Fibroblast of villous mesenchyme (primary cell): ENCODE measurements at places on chromosomes 12 and 14.

- DNase-seq: peak; percentile 30
These were observed 903 bp downstream of the PARPBP start for GRCh38 chr12:102120886-102121285.

DNA sequence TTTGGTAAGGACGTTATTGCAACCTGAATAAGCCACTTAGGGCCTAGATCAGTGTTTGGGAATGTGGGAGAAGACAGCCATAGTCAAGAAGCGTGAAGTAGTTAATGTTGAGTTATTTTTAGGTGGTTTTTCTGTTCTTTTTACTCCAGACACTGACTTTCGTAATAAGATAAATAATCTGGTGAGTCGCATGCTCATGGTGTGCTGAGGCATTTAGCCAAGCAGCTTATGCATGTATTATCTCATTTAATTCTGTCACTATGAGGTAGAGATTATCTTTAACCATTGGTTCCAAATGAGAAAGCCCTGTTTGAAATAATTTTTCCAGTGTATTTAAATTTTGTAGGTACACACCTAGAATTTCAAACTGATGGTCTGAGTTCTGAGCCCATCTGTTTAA lies 67.3 kb downstream of the RCOR1 start:
- peak; percentile 74 for DNase-seq

DNA sequence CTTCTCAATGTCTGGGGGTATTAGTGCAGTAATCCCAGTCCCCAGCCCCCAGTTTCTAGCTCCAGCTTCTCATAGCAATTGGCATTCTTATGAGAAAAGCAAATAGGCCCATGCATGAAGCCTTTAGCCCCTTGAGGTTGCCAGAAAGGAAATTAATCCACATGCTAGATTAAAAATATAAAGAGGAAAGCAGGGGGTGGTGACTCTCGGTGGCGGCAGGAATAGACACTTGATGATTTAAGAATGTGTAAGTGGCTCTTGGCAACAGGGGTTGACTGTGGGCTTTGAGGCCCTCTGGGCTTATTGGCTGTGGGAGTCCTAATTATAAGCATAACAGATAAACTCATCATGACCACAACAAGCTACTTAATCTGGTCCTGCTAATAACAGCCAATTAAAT lies 1367.3 kb upstream of the FLRT2 start:
- no peak for DNase-seq

GRCh38 chr14:69314327-69314726 lies 54.4 kb downstream of the GALNT16 start:
- no peak for DNase-seq

DNA sequence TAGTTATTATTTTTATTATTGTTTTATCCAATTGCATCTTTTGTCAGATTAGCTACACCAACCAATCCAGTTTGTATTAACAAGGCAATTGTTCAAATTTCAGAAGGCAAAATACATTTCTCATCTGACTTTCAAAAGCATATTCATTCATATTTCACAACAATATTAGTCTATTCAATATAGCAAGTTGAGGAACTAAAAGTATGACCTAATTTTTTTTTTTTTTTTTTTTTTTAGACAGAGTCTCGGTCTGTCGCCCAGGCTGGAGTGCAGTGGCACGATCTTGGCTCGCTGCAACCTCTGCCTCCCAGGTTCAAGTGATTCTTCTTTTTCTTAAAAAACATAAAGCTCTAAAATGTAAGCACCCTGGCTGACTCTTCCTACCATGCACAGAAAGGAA lies 17.3 kb downstream of the COX14 start:
- no peak for DNase-seq

DNA sequence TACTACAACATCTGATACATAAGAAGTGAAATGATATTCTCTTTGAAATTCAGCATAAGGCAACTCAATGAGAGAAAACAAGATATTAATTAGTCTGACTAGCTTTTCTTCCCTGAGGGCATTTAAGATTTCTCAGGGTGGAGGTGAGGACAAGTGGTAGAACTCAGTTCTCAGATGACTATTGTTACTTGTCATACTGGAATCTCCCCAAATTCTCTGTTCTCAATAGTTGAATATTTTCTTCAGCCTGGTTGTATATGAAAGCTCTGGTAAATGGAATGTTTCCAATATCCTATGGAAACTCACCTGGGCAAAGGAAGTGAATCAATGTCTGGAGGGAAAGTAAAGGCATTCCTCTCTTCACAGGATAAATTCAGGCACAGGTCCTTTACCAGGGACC lies 18.2 kb upstream of the ITGA5 start:
- no peak for DNase-seq

DNA sequence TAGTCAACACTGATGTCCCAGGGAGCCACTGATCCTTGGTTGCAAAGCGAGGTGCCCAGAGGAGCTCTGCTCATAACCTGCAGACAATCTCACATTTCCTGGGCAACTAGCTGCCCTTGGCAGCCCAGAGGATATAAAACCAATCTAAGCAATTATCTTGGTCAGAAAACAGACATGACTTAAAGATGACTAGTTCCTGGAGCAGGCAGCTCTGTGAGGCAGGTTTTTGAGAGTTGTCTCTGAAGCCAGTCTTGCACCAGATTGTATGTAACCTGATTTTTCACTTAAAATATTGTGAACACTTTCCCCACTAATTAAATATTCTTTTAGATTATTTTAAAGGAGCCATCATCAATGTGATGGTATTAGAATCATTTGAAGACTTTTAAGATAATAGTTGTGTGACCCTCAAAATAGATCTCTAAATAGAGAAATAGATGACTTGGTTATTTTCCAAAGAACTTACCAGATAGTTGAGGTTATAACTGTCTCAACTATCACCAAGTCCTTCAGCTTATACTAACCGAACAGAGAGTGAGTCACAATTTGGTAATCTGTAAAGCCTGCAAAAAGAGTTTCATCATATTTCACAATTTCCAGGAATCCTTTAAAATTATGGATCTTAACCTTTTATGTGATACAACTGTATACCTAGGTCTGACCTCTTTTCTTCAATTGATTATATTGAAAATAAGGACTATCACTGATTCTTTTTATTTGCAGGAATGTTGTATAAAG lies 75.9 kb downstream of the LIN7A start:
- DNase-seq: peak; percentile 67

DNA sequence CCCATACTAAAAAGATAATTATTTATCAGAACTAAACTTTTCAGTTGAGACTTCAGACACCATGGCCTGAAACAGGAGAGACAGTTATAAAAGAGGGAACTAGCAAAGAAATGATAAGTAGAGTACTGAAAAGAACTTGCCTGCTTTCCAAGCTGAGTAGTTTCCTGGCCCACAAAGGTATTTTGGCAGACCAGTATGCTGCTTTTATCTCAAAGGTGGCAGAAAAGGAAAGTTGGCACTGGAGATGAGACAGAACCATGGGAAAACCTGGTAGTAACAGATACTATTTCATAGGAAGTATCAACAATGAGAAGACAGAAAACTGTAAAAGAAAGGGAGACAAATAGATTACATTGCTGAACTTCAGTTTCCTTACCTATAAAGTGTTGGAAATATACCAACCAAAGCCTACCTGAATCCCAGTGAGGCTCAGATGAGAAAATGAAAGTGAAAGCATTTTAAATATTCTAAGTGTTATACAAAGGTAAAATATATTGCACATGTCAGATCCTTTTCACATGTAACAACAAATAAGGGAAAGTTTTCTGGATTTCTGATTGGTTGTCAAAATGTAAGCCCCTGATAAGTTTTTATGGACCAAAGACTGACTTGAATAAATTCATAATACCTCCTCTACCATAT lies 155.3 kb upstream of the FSCB start:
- DNase-seq: no peak

GRCh38 chr14:93994919-93995682 lies 2.0 kb upstream of the CCDC197 start:
- no peak for DNase-seq

GRCh38 chr12:123270214-123271000 lies 1.2 kb downstream of the CDK2AP1 start:
- DNase-seq: peak; percentile 52

DNA sequence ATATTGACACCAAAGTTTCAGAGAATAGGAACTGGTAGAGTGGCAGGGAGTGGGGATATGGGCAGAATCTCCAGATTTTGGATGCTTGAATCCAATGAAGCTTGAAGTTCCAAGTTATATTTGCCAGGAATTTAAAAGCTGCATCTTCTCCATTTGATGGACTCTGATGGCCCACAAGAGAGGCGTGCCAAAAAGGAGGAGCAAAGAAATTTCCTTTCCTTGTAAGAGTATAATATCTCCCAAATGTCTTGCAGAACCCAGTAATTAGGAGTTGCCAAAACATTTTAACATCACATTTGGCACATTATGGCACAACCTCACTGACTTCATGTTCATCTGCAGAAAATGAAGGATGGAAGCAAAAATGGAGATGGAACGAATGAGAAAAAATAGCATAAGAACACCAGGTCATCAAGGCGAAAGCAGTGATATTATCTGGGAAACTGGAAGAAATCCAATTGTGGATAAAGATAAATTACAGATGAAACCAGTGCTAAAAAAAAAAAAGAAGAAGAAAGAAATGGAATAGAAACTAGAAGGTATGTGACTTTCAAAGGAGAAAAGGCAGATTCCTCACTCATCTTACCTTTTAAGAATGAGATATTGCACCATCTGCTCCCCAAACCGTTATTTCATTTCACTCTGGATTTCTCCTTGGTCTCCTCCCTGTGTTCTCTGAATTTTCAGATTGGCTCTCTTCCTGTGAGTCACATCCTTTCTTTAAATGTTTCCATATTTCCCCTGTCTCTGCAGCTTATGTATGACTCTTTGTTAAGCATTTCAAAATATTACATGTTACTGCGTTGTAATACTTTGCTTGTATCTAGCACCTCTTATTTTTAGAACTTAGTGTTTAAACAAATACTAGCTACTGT lies 13.5 kb upstream of the FLRT2 start:
- DNase-seq: peak; percentile 83

- peak; percentile 55 for DNase-seq
These were observed 2.0 kb upstream of the SCN8A start for GRCh38 chr12:51589060-51589459.

GRCh38 chr12:71504476-71504875 lies 64.9 kb downstream of the LGR5 start:
- DNase-seq: no peak

- no peak for DNase-seq
These were observed 163.7 kb downstream of the BMP4 start for GRCh38 chr14:53792909-53793308.

GRCh38 chr14:93720981-93721483 lies 67.3 kb downstream of the PRIMA1 start:
- no peak for DNase-seq

DNA sequence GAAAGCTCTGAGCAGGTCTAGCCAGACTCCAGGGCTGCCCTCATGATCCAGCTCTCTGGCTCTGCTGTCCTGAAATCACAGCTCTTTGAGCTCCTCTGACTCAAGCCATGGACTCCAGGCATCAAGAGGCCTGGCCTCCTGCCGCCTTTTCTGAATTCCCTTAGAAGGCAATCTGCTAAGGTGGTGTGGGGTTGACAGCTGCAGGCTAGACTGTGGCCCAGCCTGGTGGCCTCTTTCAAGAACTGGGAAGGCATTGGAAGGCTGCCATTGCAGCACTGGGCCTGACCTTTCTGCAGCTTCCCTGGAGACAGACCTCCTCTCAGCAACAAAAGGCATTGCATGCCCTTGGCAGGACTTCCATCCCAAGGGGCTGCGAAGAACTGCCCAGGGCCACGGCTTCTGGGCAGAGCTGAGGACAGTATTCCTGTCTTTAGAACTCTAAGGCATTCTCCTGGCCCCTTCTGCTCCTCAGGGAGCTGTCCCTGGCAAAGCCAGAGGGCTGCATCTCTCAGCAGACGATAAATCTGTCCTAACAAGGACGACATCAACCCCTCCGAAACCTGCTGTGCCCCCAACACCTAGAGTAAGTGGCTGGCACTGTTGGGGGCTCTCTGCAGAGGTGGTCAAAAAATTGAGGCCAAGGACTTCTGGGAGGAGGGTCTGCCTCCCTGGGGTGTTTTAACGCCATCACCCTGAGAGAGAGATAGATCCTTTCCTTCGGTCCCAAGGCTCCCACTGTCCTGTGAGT lies 115.6 kb downstream of the RBM19 start:
- peak; percentile 21 for DNase-seq

- DNase-seq: peak; percentile 64
These were observed 42.6 kb upstream of the HIF1A start for GRCh38 chr14:61652526-61653262.

DNA sequence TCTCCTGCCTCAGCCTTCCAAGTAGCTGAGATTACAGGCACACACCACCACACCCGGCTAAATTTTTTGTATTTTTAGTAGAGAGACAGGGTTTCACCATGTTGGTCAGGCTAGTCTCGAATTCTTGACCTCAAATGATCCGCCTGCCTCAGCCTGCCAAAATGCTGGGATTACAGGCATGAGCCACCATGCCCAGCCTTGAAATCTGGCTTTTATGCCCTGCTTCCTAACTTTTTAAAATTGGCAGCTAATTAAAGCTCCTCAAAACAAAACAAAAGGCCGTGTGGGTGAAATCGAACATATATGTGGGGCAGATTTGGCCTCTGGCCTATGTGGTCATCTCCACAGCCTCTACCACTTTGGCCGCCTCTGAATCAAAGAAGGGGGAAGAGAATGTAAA lies 37.9 kb downstream of the KCTD10 start:
- DNase-seq: no peak

DNA sequence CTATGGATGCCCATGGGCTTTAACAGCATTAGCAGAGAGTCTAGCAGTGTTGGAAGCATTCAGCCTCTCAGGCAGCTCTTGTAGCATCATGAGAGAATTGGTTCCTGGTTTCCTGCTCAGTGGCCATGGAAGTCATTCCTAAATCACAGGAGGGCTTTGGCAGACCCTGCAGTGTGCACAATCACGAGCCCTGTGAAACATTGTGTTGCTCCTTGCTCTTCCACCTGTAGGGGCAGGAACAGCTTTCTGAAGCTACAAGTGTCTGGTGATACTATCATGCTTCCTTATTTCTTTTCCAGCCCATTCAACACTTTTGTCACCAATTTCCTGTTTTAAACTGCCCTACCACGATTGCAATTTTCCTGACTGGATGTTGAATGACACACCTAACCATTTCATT lies 402.2 kb upstream of the USP15 start:
- no peak for DNase-seq

DNA sequence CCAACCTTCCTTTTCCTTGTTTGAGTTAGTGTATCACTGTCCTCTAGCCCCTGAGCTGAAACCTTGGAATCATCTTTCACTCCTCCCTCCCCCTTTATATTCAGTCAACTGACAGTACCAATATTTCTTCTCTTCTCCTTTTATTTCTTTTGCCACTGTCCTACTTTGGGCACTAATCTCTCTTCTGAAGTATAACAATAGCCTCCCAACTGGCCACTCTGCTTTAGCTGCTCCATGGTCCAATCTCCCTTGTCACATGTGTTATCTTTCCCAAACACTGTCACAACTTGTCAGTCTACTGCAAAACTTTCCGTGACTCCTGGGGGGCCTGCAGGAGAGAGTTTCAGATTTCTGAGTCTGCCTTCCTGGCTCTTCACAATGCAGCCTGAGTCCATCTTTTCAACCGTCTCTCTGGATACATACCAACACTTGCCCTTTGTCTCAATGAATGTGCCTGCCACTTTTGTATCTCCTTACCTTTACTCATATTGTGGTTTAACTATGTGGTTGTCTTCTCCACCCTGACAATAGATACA lies 471.2 kb downstream of the DIO2 start:
- DNase-seq: no peak
